ENCODE measurements at places on chromosomes 2 and 18.

DNA sequence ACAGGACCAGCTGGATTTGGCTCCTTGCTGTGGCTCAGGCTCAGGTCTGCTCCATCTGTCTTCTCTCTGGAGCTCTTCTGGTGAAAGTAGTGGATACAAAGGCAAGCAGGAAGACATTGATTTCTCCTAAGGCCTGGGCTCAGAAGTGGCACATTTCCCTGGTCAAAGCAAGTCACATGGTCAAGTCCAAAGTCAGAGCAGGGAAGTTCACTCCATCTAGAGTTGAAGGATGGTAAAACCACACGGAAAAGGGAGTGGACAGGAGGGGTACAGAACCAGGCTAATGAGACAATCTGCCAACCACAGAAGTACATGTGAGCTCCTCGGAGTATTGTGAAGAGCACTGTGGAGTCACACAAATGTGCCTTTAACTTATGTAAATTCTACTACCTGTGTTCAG is 66.1 kb downstream of the MARCO start:
- no peak overlapping the region for H3K4me3 ChIP-seq
- H3K36me3 ChIP-seq = no peaks in the 10 kb centered on the region
- H3K4me1 ChIP-seq = no peaks in the 10 kb centered on the region
- no peaks in the 10 kb centered on the region for H3K27me3 ChIP-seq
- no peak overlapping the region for H3K27ac ChIP-seq
- no peak for DNase-seq

- peak overlapping the region; percentile 72 for H3K4me3 ChIP-seq
- peak overlapping the region; percentile 94 for H3K27ac ChIP-seq
Measured at GRCh38 chr18:75209951-75210258, 692 bp upstream of the TSHZ1 start.

GRCh38 chr2:153575171-153575853 is 96.8 kb upstream of the RPRM start:
- DNase-seq = no peak
- no peaks in the 10 kb centered on the region for H3K27me3 ChIP-seq
- no peaks in the 10 kb centered on the region for H3K4me1 ChIP-seq
- H3K27ac ChIP-seq = no peak overlapping the region

GRCh38 chr2:99780276-99780675 is 290.5 kb upstream of the REV1 start:
- DNase-seq = no peak
- no peaks in the 10 kb centered on the region for H3K36me3 ChIP-seq
- no peaks in the 10 kb centered on the region for H3K4me1 ChIP-seq
- no peak overlapping the region for H3K4me3 ChIP-seq

DNA sequence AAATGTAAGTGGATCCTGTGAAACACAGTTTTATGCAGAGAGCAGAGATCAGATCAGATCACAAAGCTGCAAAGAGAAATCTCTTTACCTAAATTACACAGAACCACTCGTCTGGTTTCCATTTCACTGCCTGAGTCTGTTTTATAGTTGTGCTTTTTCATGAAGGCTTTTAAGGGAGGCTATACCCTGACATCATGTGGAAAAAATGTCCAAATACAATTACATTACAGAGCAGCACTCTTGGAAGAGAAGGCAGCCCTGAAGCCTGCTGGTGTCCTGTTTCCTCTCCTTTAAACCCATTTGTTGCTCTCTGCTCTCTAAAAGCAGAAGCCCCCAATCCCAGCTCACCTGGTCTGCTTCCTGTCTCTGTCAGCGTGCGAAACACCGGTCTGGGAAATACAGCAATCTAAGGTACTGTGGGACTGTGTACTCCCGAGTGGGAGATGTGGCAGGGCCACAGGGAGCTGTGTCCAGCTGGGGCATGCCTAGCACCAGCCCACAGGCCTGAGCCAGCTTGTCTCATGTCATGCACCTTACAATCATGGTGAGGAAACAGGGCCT is 24.8 kb upstream of the ZFP36L2 start:
- no peaks in the 10 kb centered on the region for H3K4me1 ChIP-seq
- H3K27me3 ChIP-seq = no peaks in the 10 kb centered on the region
- DNase-seq = no peak
- H3K27ac ChIP-seq = peak overlapping the region; percentile 53
- no peaks in the 10 kb centered on the region for H3K36me3 ChIP-seq

DNA sequence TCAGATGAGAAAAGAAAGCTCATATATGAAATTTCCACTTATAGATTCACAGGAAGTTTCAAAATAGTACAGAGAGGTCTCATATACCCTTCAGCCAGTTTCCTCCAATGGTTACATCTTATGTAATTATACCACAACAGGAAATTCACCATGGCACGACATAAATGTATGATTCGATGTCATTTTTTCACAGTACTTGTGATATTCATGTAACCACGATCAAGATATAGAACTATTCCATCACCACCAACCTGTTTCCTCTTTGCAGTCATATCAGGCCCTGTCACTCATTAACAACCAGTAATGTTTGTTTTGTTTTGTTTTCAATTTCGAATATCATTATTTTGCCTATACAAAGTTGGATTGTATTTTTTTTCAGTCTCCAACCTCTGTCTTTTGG is 314.3 kb upstream of the POU3F3 start:
- no peak for DNase-seq
- no peak overlapping the region for H3K4me3 ChIP-seq
- H3K27ac ChIP-seq = no peak overlapping the region
- no peaks in the 10 kb centered on the region for H3K27me3 ChIP-seq
- H3K36me3 ChIP-seq = no peaks in the 10 kb centered on the region

GRCh38 chr18:67783196-67783946 is 266.9 kb upstream of the DSEL start:
- no peaks in the 10 kb centered on the region for H3K36me3 ChIP-seq
- H3K27ac ChIP-seq = no peak overlapping the region
- no peaks in the 10 kb centered on the region for H3K4me1 ChIP-seq
- no peaks in the 10 kb centered on the region for H3K27me3 ChIP-seq

DNA sequence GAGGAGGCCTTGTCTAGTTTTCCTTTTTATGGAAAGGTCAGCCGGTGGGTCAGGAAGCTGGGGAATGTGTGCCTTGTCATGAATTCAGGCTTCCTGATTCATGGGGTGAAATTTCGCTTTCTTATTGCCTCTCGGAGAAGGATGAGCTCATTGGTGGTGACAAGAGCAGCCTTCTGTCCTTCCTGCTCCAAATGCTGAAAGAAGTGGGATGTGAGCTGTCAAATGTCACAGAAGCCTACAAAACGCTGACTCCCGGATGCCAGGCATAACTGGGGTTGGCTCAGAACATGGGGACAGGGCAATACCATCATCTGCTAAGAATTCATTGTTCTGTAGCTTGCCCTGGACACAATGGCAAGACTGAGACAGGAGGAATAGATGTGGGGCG is 55.8 kb upstream of the FAM136A start:
- H3K27ac ChIP-seq = no peak overlapping the region
- no peaks in the 10 kb centered on the region for H3K4me1 ChIP-seq
- no peak overlapping the region for H3K4me3 ChIP-seq
- DNase-seq = no peak

GRCh38 chr2:198638577-198638976 is 819.2 kb downstream of the SATB2 start:
- DNase-seq = no peak
- no peaks in the 10 kb centered on the region for H3K4me1 ChIP-seq
- H3K27ac ChIP-seq = no peak overlapping the region

DNA sequence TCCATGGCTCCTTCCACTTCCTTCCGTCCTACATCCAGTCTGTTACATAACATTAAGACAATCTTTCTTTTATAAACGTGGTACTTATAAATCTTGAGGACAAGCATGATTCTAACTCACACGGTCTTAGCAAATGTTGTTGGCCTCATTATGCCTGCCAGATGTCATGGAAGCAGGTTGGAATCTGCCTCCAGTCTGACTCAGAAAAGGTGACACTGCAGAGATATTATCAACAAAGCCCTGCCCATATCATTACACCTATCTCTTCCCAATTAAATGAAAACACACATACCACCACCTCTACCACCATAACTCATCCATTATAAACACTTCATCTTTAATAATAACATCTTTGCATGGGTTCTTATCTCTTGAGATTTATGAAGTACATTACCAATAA is 334.7 kb upstream of the CHAC2 start:
- no peak overlapping the region for H3K27ac ChIP-seq
- H3K4me3 ChIP-seq = no peak overlapping the region
- DNase-seq = no peak
- no peaks in the 10 kb centered on the region for H3K36me3 ChIP-seq
- H3K27me3 ChIP-seq = no peaks in the 10 kb centered on the region

DNA sequence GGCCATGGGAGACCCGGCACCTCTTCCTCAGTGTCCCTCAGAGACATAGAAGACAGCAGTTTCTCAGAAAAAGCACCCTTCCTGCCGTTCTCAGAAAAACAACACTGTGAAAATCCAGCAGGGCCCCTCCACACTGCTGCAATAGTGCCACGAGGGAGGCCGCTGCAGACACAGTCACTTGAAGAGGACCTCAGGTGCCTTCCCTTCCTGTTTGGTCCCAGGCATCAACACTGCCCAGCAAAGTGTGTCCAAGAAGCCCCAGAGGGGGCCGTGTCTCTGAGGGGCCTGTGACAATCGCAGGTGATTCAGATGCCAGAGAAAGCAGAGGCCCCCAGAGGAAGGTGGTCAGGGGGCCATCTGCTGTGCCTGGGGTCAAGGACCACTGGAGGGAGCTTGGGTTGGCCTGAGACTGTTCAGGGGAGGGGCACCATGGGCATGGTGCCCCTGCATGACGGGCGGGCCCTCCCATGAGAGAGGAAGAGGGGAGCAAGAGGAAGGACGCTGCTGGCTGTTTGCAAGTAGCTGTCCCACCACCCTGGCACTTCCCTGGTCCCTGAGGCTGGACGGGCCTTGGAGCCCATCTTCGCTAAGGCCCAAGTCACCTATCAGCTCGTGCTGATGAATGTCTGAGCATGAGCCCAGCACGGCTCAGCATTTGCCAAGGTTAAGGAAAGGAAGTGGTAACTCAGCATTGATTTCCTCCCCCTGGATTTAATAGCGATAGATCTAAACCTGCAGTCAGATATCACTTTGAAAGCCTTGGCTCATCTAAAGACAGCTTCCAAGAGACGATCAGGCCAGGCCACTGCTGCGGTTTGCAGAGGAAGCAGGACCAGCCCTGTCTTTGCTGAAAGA is 9.1 kb downstream of the TWIST2 start:
- H3K27ac ChIP-seq = no peak overlapping the region
- no peaks in the 10 kb centered on the region for H3K36me3 ChIP-seq
- H3K27me3 ChIP-seq = no peaks in the 10 kb centered on the region
- no peak overlapping the region for H3K4me3 ChIP-seq
- no peak for DNase-seq

GRCh38 chr2:158671360-158672245 is 123.5 kb upstream of the DAPL1 start:
- DNase-seq = no peak
- no peaks in the 10 kb centered on the region for H3K27me3 ChIP-seq
- H3K27ac ChIP-seq = no peak overlapping the region
- H3K4me3 ChIP-seq = no peak overlapping the region
- H3K4me1 ChIP-seq = no peaks in the 10 kb centered on the region

DNA sequence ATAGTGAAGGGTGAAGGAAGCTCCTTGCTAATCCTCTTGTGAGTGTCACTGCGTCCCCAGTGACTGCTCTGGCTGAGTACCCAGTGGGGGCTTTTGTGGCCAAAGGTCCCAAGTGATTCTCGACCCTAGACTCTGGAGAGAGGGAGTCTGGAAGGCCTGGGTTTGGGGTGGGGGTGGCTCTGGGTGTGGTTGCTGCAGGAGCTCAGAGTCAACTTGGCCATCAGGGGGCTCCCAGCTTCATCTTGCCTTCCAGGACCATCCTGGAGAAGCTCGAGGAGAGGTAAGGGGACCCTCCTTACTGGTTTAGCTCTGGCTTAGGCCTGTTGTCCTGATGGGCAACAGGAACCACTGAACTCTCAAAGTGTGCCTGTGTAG is 592 bp downstream of the PSD4 start:
- no peaks in the 10 kb centered on the region for H3K27me3 ChIP-seq
- no peak for DNase-seq
- H3K27ac ChIP-seq = no peak overlapping the region
- no peaks in the 10 kb centered on the region for H3K4me1 ChIP-seq

GRCh38 chr18:40874233-40874632 is 1080.8 kb upstream of the PIK3C3 start:
- peaks cover 2% of the 10 kb centered on the region for H3K36me3 ChIP-seq
- DNase-seq = no peak
- H3K4me1 ChIP-seq = no peaks in the 10 kb centered on the region

- H3K27ac ChIP-seq = no peak overlapping the region
- no peaks in the 10 kb centered on the region for H3K4me1 ChIP-seq
- no peaks in the 10 kb centered on the region for H3K36me3 ChIP-seq
- no peaks in the 10 kb centered on the region for H3K27me3 ChIP-seq
Measured at GRCh38 chr2:12291303-12291702, 425.4 kb upstream of the TRIB2 start.

DNA sequence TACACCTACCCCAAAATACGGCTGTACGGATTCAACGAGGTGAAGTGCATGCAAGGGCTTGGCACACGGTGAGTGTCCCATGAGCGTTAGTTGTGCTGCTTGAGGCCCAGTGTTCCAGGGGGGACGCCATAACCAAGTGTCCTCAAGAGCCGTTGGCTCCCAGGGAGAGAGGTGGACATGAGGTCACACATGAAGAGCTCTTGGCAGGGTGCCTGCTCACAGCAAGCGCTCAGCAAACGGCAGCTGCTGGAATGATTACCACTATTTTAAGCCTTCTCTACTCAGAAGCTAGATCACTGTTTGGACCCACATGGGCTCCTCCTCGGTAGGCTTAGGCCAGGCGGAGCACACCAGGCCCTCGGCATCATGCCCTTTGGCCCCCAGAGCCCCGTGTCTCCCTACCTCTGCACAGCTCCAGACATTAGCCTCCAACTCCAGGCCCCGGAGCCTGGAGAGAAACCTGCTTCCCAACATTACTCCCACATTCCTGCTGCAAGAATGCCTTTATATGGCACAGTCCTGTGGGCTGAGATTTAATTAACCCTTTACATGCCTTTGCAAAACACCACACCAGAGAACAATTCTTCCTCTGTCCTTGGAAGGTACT is 68.4 kb upstream of the PPP1CB start:
- H3K4me3 ChIP-seq = no peak overlapping the region
- peak; percentile 63 for DNase-seq
- H3K27me3 ChIP-seq = no peaks in the 10 kb centered on the region
- peak overlapping the region; percentile 3 for H3K27ac ChIP-seq

DNA sequence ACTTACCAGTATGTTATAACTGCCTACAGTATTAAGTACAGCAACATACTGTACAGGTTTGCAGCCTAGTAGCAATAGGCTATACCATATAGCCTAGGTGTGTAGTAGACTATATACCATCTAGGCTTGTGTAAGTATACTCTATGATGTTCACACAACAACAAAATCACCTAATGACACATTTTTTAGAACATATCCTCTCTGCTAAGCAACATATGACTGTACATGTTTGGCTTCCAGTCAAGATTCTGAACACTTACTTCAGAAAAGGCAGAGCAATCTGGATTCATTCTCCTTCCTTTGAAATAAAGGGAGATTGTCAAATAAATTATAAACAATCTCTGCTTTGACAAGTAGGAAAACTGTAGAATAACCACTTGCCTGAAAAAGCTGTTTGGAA is 81.8 kb downstream of the EXOC6B start:
- H3K4me1 ChIP-seq = no peaks in the 10 kb centered on the region
- no peak for DNase-seq
- no peak overlapping the region for H3K27ac ChIP-seq
- H3K27me3 ChIP-seq = no peaks in the 10 kb centered on the region
- no peak overlapping the region for H3K4me3 ChIP-seq
- H3K36me3 ChIP-seq = no peaks in the 10 kb centered on the region

- no peaks in the 10 kb centered on the region for H3K27me3 ChIP-seq
- no peaks in the 10 kb centered on the region for H3K4me1 ChIP-seq
Measured at GRCh38 chr2:8253781-8254180, 428.1 kb upstream of the ID2 start.

- DNase-seq = no peak
- H3K4me3 ChIP-seq = no peak overlapping the region
- no peak overlapping the region for H3K27ac ChIP-seq
- H3K27me3 ChIP-seq = no peaks in the 10 kb centered on the region
- peaks cover 16% of the 10 kb centered on the region for H3K4me1 ChIP-seq
Measured at GRCh38 chr2:9250498-9251153, 44.0 kb downstream of the ASAP2 start.
